T-helper 1 cell (primary cell): ENCODE measurements at places on chromosomes 12 and 14.

DNA sequence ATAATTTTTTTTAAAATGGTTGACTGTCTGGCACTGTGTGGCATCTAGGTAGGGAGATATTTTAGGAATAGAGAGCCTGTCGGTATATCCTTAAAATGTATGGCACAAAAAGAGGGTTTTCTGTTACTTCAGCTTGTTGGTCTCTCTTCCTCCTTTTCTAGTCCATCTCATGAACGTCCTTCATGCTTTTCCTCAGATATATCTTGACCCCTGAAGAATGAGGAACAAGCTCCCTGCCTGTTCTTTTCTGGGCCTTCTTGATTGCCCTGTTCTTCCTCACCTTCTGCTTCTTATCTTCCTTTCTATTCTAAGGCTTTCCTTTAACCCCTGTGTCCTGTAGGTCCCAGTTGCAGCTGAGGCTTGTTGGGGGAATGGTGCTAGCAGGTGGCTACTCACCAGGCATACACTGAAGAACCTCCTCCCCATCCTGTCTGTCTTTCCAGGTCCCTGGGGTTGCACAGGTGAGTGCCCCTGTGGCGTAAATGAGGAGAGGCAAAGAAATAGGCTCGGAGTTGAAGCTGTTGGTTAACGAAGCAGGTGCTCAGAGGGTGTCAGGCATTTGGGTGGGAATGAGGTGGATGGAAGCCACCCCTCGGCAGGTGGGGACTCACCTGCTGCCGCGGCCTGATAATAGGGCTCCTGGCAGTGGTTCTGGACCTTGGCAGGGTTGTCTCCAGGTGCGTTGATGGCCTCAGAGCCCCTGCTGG is 7.2 kb upstream of the C1R start:
- DNase-seq, result no peak

- no peak for DNase-seq
Observed at GRCh38 chr14:71449316-71450055, 482.7 kb upstream of the RGS6 start.

DNA sequence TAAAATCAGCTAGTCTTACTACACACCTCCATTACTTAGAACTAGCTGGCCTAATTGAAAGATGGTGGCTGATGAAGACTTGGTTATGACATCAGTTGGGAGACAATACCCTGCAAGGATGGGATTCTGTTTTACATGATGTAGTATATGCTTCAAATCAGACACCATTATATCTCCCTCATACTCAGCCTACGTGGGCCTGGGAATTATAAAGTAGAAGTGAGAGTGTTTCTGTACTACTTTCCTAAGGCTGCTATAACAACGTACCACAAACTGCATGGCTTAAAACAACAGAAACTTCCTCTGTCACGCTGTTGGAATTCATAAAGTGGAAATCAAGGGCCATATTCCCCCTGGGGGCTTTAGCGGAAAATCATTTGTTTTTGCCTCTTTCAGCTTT is 190.4 kb downstream of the PAH start:
- no peak for DNase-seq

GRCh38 chr14:67446371-67447032 is 34.5 kb upstream of the PLEK2 start:
- no peak for DNase-seq

DNA sequence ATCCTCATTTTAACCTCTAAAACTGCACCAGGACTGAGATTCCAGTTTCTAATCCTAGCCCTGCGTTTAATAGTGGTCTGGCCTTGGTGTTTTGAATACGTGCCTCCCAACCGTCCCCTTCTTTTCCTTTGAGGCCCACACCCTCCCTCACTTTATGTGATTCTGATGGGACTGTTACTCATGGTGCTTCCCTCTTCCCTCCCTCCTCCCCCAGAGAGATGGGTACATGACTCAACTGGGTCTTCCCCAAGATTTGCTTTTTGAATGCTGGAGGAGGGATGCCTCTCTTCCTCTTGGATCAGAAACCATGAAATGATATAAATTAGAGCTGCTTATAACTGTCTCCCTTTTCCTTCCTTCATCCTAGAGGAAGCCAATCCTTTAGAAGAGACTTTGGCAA is 8.2 kb upstream of the PPP2R5E start:
- no peak for DNase-seq

DNA sequence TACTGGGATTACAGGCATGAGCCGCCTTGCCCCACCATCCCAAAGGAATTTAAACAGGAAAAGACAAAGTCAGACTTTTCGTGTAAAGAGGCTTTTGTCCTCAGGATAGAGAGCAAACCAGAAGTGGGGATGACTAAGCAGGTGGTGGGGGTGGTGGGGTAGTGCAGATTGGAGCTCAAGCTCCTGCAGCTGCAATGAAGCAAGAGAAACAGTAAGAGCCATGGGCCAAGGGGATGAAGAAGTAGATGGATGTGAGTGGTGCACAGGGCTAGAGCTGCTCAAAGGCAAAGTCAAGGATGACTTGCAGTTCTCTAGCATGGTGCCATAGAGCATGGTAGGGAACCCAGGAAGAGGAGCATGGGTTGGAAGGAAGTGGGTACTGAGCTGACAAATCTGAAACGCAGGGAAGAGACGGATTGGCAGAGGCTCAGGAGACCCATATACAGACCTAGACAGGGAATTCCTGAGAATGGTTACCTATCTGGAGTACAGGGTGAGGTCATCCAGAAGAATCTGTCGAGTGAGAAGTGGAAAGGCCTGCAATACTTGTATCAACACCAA is 11.4 kb upstream of the RNF34 start:
- DNase-seq, result no peak

GRCh38 chr14:91780452-91780851 is 48.6 kb upstream of the CATSPERB start:
- no peak for DNase-seq

DNA sequence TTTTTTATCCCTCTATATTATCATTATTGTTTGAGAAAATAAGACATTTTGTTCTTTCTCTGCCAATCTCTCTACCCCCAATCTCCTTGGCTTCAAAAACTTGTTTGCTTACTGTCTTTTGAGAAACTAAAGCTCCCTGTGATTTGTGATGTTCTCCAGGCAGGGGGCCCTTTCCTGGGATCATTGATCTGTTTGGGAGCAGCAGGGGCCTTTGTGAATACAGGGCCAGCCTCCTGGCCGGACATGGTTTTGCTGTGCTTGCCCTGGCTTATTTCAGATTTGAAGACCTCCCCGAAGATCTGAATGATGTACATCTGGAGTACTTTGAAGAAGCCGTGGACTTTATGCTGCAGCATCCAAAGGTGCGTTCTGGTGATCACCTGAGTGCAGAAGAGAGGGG is 4.5 kb downstream of the ACOT6 start:
- no peak for DNase-seq

DNA sequence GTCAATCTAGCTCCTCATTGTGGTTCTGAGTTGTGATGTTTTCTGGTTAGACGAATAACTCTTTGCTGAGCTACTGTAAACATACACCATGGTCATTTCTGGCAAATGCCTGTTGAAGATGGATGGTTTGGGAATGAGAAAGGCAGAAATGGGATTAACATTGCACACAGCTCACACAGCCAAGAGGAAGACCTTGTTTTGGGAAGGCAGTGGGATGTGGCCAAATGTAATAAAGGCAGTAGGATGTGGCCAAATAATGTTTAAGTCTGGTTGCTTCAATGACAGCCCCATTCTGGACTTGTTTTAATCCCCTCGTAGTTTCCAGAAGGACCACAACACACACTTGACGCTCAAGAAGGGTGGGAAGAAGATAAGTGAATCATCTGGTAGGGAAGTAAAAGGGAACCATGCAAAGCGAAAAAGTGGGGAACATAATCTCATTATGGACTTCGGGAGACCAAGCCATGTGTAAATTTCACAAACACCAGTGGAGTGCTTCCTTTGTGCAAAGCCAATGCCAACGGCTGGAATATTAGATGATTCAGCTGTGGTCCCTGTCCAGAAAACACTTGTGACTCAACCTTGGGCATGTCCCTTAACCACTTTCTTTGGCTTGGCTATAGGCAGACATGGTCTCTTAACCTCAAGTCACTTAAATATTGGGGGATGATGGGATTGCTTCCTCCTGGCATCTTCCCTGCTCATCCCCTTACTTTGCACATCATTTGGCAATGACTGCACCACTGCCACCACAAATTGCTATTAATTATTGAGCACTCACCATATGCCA is 284.4 kb upstream of the CRY1 start:
- DNase-seq, result no peak

GRCh38 chr12:98894412-98895085 is 249.5 kb downstream of the APAF1 start:
- no peak for DNase-seq

DNA sequence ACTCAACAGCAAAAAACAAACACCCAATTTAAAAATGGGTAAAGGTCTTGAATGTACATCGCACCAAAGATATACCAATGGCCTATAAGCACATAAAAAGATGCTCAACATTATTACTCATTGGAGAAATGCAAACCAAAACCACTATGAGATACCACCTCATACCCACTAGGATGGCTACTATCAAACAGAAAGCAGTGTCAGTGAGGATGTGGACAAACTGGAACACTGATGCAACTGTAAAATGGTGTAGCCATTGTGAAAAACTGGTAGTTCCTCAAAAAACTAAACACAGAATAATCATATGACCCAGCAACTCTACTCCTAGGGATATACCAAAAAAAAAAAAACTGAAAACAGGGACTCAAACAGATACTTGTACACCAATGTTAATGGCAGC is 49.3 kb downstream of the CDK17 start:
- DNase-seq, result no peak
